T1000 (cell line): ENCODE measurements at places on chromosomes 3 and 15.

DNA sequence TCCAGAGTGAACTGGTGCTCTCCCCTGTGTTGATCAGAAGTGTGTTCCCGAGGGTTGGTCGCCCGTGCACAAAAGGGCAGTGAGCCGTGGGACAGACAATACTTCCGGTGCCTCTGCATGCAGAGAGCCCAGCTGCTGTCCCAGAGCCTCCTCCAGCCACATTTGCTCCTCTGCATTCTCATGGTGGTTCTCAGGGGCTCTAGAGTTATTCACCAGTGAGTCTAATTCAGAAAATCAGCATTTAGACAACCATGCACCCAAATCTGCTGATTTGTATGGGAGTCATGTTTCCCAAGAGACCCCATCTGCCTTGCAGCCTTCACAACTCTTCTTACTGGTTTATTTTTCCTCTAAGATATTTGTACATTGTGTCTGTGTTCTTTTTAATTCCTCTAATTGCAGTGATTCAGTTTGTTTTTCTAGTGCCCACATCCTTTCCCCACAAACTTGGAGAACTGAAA lies 107.0 kb upstream of the SPRED1 start:
- DNase-seq, result no peak

DNA sequence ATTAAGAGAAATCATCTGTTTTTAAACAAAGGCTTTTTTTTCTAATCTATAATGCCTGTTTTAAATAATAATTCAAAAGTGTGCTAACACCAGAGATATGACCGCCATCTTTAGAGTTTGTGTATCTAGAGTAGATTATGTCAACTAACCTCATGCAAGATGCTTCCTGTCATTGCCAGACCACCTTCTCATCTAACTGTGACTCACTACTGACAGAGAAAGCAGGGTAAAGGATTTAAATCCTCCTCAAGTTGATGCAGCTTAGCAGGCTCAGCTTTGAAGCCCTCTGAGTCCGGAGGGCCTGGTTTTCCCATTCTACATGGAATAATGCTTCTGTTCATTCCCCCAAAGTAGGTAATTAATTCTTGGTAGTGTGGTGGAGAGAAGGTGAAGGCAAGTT lies 108.5 kb downstream of the ECT2 start:
- no peak for DNase-seq

DNA sequence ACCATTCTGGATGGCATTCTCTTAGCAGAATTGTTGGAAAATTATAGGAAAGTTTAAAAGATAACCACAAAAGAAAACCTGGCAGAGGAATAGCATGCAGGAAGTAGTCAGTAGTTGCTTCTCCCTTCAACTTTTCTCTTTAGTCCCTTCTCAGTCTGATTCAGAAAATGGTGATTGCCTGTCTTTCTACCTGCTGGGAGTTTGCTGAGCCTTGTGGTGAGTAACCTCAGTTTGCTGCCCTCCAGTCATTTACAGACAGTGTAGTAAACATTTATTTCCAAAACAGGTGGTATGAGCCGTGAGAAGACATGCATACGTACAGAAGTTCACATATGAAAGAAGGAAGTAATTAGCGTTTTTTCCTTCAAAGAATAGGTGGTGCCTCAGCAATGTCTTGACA lies 224.7 kb upstream of the POU1F1 start:
- DNase-seq, result no peak

DNA sequence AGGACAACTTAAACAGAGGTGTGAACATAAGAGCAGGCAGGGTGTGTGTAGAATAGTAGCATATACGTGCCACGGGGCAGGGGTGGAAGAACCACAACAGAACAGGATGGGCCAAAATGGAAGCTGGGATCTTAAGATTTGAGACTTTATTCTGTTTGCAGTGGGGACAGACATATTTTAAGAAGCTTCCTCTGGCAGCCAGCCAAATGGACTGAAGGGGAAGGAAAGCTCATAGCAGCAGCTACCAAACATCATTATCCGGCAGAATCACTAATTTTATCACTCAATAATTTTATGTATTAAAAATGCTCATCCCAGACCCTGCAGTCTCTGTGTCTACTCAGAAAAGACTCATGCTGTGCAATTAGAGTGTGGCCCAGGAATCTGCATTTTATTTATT lies 130.9 kb upstream of the CTDSPL start:
- DNase-seq, result no peak

DNA sequence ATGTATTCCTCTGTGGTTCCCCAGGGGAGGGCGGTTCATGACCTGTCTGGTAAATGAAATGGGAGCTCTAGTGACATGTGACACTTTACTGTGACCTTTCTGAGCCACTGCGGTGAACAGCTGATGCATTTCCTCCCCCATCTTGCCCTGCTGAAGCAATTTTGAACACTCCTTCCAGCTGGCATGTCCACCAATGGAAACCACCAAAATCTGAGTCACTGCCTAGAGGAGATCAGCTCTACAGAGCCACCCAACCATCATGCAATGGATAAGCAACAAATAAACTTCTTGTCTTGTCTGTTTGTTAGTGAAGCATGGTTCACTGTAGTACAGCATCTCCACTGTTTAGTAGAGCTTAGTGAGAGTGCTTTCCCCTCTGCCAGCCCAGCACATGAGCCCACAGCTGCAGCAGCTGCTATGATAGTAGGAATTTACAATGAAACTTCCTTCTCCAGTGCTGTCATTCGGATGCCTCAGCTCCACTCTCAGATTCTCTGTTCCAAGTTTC lies 479.4 kb downstream of the NTRK3 start:
- peak; percentile 65 for DNase-seq

DNA sequence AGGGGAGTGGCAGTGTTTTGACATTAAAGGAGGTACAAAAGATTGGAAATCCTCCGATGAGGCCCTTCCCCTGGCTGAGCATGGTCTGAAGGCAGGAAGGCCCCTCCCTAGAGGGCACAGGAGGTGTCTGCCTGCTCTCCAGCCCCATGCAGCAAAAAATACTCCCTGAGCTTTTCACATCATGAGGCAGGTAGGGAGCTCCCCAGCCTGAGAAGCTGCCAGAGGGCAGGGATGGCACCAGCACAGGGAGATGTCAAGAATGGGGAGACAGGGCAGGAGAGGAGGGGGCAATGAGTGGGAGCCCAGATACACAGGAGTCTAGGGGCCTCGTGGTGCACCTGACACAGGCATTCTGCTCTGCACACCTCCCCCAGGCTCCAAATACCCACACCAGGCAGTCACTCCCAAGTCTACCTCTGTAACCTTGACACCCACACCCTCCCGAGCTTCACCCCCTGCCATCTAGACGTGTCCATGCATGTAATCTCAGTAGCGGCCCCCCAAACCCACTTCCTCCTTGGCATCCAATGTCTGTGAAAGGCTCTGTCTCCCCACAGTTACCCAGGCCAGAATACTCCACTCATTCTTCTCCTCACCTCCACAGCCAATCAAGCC lies 22.9 kb downstream of the GRAMD2A start:
- DNase-seq, result no peak

DNA sequence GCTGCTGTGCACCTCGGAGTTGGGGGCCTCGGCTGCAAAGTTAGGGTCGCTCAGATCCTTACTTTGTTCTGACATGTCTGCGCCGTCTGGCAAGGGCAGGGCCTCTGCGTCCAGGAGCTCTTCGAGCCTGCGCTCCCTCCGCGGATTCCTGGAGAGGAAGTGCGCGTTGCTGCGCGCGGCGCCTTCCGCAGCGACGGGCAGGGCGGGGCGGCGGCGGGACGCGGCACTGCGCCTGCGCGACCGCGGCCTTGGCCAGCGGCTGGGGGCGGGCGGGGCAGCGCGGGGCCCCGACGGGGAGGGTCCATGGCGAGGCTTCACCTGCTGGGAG lies at the start of gene NDN:
TSS of gene NDN (minus strand) at position 163 of the 328 bp plus-strand sequence. CDS start at position 75, 88 bp downstream.
- no peak for DNase-seq

GRCh38 chr15:62643572-62643971 lies 399.0 kb upstream of the TPM1 start:
- DNase-seq, result no peak

- DNase-seq, result no peak
Measured at GRCh38 chr3:138338244-138338643, 8.6 kb upstream of the NME9 start.

DNA sequence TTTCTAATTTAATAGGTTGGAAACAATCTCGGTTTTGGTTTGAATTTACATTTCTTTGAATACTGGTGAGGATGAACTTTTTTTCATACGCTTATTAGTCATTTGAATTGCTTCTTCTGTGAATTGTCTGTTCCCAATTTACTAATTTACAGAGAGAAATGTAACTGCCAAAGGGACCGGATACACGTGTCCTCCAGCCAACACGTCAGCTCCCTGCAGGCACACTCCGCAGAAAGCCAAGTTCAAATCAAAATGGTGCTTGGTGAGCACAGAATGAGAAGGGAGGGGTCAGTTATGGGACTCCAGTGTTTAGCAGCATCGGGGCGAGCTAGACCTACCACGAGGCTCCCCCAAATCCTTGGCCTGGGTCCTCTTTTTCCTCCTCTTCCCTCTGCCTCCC lies 10.8 kb upstream of the TSEN2 start:
- no peak for DNase-seq

DNA sequence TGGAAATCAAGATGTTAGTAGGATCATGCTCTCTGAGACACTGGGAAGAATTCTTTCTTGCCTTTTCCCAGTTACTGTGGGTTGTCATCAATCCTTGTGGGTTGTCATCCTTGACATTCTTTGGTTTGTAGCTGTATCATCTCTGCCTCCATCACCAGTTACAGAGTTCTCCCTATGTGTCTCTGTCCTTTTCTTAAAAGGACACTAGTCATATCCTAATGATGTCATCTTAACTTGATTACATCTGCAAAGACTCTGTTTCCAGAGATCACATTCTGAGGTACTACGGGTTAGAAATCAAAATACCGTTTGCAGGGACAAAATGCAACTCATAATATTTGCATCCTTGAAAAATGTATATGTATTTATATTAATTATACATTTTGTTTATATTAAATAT lies 500.4 kb downstream of the ZBBX start:
- no peak for DNase-seq

DNA sequence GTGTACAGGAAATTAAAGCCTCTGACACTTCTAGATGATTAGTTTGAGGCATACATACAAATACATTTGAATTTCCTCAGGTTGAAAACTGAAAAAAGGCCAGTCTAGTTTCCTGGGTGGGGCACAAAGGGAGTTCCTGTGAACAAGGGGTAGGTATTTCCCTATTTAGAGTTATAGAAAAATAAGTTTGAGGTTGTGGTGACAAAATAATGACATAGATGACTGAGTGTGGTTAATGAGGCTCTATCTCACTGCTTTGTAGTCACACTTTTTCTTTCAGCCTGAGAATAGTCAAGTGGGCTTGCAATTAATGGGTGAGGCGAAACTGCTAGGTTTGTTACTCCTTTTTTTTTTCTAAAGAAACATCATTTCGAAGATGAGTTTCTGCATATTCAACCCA lies 4.3 kb downstream of the SLCO3A1 start:
- no peak for DNase-seq

DNA sequence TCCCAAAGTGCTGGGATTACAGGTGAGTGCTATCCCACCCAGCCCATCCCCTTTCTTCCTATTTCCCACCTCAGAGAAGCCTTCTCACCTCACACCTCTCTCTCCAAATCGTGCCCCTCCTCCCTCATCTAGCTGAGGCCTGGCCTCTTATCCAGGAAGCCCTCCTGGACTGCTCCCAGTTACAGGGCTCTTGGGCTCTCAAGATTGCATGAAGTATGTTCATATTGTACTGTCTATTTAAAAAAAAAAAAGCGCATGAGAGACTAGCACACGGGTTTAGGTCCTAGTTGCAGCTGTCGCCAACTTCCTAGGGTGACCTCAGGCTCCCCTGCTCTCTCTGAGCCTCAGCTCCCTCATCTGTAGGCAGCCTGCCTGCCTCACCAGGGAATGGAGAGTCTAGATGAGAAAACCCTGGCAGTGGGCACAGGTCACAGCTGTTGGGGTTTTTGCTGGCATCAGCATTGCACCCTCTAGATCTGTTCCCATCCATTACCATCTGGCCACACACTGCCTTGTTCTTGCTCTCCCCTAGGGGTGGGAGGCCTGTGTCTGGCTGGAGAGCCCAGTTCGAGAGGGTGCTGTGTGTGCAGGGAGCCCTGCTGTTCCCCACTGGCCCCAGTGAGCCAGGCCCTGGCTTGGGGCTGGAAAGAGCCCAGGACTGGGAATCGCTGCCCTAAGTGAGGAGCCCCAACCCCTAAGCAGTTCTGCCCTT lies 24.2 kb upstream of the C15orf39 start:
- DNase-seq, result no peak

DNA sequence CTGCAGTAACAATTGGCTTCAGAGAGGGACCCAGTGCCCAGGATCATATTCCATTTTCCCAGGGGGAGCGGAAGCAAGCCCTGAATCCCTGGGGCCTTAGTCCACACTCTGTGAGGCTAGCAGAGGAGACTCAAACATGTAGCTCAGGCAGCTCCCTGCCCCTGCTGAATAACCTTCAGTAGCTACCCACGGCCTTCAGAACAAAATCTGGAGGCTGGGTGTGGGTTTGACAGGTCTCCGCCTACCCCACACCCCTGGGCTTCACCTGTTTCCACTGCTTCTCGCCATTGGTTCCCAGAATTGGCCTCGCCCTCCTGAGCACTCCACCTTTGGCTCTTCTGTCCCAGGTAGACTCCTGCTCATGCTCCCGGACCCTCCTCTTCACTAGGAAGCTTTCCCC lies 93.6 kb upstream of the ATP2B2 start:
- no peak for DNase-seq

DNA sequence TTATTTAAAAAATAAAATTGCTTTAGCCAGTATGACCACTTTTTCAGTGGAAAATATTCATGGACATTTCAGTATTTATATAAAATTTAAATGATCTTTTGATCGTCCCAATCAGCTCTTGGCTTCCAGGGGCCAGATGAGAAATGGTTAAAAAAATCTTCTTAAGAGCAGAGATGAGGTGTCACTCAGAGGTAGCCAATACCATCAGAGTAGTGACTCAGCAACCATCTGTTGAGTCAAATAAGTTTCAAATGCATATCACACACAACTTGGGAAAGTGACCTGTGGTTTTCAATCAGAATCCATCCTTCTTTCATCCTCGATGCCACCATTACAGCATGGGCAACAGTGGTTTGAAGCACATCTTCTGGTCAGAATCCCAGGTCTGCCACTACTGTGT lies 958.8 kb upstream of the NR2F2 start:
- DNase-seq, result no peak

DNA sequence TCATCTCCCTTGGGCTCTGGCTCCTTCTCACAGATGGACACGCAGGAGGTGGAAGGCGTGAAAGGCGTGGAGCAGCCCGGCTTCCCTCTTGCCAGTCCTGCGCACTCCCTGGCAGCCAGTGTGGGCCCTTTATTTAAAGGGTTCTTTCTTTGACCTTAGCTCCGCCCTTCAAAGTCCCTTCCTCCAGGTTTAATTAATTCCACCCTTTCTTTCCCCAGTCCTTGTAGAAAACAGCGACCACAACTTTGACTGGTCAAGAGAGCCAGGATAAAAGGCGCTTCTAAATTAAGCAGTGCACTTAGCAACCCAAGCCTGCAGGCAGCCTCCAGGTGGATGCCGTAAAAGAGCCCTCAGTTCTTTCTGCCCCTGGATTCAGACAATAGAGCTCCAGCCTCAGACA lies at the start of gene HDC:
TSS of gene HDC (minus strand) at position 107 of the 400 bp plus-strand sequence. CDS start at position 4, 103 bp downstream.
- no peak for DNase-seq

- DNase-seq, result no peak
Measured at GRCh38 chr3:151478335-151478697, 17.5 kb upstream of the IGSF10 start.
